Hippocampal formation (tissue), 2 donors: ENCODE measurements at places on chromosomes 1 and 21.

- DNase-seq: no peak
Observed at GRCh38 chr1:113415310-113416070, 25.2 kb downstream of the MAGI3 start.

DNA sequence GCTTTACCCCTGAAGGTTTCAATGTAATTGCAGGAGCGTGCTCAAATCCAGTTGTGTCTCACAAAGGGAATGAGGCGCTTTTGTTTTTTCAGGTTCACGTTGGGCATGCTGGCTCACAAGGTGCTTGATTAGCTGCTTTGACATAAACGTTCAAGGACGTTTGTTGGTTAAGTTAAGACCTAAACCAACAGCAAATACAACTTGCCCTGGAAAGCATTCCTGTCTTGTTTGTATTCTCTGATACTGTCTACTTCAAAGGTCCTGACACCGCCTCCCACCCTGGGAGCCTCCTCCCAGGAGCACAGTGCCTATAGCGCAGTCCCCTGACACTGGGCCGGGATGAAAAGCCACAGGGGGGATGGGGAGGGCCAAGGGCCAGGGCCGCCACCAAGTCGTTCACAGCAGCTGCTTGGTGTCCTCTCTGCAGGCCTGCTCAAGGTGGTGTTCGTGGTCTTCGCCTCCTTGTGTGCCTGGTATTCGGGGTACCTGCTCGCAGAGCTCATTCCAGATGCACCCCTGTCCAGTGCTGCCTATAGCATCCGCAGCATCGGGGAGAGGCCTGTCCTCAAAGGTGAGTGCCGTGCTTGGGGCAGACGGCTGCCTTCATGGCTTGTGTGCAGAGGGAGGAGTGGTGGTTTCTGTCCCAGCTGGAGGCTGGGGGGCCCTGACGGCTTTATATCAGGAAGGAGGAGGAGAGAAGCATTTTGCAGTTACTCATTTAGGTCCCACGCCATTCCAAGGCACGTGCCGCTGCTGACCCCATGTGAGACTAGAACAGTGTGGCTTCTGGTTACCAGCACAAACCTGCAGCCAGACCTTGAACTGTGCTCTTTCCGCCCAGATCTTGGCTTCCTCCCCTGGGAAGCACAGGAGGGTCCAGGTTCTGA lies 6.1 kb downstream of the FAM3B start:
- DNase-seq: no peak

GRCh38 chr1:212127221-212127620 lies 91.7 kb downstream of the DTL start:
- no peak for DNase-seq

- no peak for DNase-seq
Observed at GRCh38 chr1:33221385-33221758, 34.9 kb upstream of the ZNF362 start.
